ENCODE measurements at places on chromosomes 7 and 10.
A peak's percentile ranks its signal among the peaks of the same experiment; 100 is the strongest.

GRCh38 chr10:31426401-31426800 lies 107.4 kb downstream of the ZEB1 start:
- H3K27ac ChIP-seq: peak overlapping the region; percentile 58
- H3K27me3 ChIP-seq: no peaks in the 10 kb centered on the region
- H3K36me3 ChIP-seq: peaks cover 19% of the 10 kb centered on the region
- H3K4me3 ChIP-seq: peak overlapping the region; percentile 24
- DNase-seq: no peak
- H3K4me1 ChIP-seq: peaks cover 33% of the 10 kb centered on the region

GRCh38 chr10:24394461-24395190 lies 185.7 kb downstream of the KIAA1217 start:
- no peak overlapping the region for H3K4me3 ChIP-seq
- peaks cover 3% of the 10 kb centered on the region for H3K27me3 ChIP-seq
- no peak for DNase-seq
- H3K27ac ChIP-seq: no peak overlapping the region

DNA sequence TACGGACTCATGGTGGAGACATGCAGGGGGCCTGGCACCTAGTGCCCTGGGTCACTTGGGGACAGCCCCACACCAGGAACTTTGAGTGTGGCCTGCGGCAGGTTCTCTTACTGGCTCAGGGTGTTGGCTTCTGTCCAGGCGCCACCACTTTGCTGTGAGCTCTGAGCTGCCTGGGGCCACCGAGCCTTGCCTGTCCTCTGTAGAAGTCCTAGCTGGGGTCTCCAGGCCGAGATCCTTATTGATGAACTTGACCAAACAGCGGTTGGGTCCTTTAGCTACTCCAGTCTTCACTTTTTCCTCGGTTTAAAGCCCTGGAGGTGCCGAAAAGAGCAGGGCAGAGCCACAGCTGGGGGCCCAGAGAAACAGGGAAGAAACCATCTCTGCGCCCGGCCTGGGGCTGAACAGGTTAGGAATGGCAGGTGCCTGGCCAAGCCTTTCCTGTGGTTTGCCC lies 41.3 kb downstream of the ZNF467 start:
- peaks cover 16% of the 10 kb centered on the region for H3K4me1 ChIP-seq
- DNase-seq: no peak
- H3K27ac ChIP-seq: no peak overlapping the region
- peaks cover 10% of the 10 kb centered on the region for H3K36me3 ChIP-seq
- no peak overlapping the region for H3K4me3 ChIP-seq

DNA sequence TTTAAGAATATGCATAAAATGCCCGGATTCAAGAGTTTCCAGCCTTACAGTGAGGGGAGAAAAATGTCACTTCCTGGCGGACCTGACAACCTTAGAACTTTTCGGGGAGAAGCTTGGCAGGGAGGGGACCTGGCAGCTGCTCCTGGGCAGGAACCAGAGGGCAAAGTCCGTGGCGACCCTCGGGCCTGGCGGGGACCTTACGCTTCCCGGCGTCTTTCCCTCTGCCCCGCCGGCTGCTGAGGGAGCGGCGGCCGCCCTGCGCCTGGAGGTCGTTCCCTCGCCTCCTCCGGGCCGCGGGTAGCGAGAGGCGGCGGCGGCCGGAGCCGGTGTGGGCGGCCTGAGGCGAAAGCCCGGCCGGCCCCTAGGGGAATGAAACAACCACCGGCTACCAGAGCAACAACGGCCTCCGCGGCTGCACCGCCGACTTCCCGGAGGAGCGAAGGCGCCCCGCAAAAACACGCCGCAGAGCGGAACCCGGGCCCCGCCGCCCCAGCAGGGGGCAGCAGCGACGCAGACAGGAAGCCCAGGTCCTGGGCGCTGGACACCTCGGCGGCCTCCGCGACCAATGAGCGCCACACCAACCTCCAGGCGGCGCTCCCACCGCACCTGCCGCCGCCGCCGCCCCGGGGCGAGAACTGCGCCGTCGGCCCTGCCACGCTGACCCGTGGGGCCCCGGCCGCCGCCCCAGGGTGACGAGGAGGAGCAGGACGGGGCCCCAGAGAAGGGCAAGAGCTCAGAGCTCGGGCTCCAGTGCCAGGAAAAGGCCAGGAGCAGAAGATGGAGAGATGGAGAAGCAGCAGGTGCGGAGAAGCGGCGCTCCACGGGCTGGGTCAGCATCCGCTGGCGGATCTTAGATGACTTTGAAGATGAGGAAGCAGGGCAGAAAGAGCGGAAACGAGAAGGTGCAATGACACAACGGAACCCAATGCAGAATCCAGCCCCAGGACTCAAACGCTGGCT lies 10.5 kb upstream of the ACSM6 start:
- no peaks in the 10 kb centered on the region for H3K36me3 ChIP-seq
- peak; percentile 78 for DNase-seq
- peaks cover 4% of the 10 kb centered on the region for H3K4me1 ChIP-seq
- peak overlapping the region; percentile 62 for H3K27ac ChIP-seq
- no peaks in the 10 kb centered on the region for H3K27me3 ChIP-seq

DNA sequence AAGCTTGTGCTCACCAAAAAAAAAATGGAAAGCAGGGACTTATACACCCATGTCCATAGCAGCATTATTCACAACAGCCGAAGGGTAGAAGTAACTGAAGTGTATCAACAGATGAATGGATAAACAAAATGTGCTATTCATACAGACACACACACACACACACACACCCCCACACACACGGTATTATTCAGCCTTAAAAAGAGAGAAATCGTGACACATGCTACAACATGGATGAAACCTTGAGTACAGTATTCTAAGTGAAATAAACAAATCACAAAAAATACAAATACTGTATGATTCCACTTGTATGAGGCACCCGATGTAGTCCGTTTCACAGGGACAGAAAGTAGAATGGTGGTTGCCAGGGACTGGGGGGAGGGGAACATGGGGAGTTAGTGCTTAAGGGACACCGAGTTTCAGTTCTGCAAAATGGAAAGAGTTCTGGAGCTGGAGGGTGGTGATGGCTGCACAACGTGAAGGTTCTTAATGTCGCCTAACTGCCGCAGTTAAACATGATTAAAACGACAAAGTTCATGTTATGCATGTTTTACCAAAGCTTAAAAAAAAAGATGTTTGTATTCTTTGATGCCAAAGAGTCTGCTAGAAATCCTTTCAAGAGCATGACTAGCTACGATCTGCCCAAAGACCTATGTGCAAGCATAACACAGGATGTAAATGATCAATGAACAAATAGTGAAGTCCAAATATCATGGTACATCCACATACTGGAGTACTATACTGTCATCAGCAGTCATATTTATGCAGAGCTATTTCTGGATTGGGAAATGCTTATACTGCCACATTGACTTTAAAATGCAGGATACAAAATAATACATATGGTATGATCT lies 7.2 kb downstream of the TNS3 start:
- peak overlapping the region; percentile 75 for H3K4me3 ChIP-seq
- H3K27me3 ChIP-seq: no peaks in the 10 kb centered on the region
- H3K4me1 ChIP-seq: peaks cover 58% of the 10 kb centered on the region
- H3K27ac ChIP-seq: peak overlapping the region; percentile 69
- DNase-seq: peak; percentile 70

- H3K4me1 ChIP-seq: peaks cover 35% of the 10 kb centered on the region
- H3K27ac ChIP-seq: peak overlapping the region; percentile 64
- H3K27me3 ChIP-seq: peaks cover 50% of the 10 kb centered on the region
Measured at GRCh38 chr7:101173752-101174244, 6.3 kb downstream of the NAT16 start.

DNA sequence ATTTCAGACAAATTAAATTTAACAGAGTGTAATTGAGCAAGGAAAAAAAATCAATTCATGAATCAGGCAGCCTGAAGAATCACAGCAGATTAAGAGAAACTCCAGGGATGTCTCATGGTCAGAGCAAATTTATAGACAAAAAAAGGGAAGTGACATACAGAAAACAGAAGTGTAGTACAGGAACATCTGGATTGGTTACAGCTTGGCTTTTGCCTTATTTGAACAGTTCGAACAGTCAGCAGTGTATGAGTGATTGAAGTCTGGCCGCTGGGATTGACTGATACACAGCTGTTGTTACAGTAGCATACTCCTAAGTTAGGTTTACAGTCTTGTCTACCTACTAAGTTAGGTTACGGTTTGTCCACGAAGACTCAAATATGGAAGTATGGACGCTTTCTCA lies 255.3 kb downstream of the HPSE2 start:
- H3K27me3 ChIP-seq: peaks cover 3% of the 10 kb centered on the region
- no peak overlapping the region for H3K4me3 ChIP-seq
- no peaks in the 10 kb centered on the region for H3K4me1 ChIP-seq
- DNase-seq: no peak
- H3K27ac ChIP-seq: no peak overlapping the region

- no peaks in the 10 kb centered on the region for H3K4me1 ChIP-seq
- H3K4me3 ChIP-seq: no peak overlapping the region
- no peaks in the 10 kb centered on the region for H3K36me3 ChIP-seq
- DNase-seq: no peak
Measured at GRCh38 chr10:10613656-10614244, 403.9 kb upstream of the CELF2 start.

DNA sequence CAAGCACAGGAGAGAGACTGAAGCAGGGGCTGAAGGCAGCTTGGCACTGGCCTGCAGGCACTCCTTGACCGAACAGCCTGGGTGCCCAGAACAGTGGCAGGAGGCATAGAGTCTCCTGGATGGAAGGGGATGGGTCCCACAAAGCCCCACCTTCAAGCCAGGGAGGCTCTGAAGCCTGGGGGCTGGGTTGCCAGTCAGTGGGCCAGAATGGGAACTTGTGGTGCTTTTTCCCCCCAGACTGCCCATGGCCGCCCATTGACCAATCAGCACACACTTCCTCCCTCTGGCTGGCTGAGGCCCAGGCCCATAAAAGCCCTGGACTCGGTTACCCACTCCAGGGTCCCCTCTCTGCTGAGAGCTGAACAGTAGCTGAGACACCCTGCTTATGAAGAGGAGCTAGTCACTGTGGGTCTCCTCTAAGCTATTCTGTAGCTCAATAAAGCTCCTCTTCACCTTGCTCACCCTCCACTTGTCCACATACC lies 109.6 kb downstream of the ELAPOR2 start:
- H3K4me1 ChIP-seq: peaks cover 23% of the 10 kb centered on the region
- peaks cover 2% of the 10 kb centered on the region for H3K27me3 ChIP-seq
- H3K4me3 ChIP-seq: peak overlapping the region; percentile 39
- no peak for DNase-seq
- peak overlapping the region; percentile 82 for H3K27ac ChIP-seq

DNA sequence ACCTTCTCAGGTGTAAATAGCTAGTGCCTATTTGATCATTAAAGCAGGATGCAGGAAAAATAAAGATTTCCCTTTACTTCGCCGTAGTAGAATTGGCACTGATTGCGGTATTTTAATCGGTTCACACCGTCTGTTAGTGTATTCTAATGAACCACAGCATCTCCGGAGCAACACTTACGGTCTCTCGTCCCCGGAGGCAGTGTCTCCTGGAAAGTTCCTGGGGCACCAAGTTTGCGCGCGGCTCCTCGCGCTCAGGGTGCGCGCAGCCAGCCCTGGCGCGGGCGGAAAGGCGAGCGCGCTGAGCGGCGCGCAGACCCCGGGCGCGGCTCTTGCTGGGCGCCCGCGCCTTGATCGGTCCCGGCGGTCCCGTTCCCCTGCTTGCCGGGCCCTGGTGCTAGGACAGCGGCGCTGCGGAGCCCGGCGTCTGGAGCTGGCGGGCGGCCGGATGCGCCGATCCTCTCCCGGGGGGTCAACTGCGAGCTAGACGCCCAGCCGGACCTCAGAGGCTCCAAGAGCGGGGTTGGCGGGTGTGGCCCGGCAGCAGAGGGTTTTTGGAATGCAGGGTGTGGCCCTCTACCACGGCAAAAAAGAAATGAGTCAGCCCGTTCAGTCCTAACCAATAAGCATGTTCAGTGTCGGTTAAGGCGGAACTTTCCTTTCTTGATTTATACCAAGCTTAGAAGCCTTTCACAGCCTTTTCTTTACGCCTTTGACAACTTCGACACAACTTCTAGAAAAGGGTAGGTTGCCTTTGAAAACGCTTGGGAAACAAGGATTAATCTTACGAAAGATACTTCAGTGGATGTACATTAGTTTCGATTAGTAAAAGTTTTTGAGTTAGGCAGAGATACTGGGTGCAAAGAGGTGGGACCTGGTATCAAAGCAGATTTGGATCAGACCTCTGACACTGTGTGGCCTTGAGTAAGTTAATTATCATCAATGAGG lies 166.8 kb upstream of the ASAH2 start:
- H3K27ac ChIP-seq: peak overlapping the region; percentile 87
- no peaks in the 10 kb centered on the region for H3K27me3 ChIP-seq
- H3K4me3 ChIP-seq: peak overlapping the region; percentile 93
- DNase-seq: peak; percentile 16
- H3K36me3 ChIP-seq: peaks cover 3% of the 10 kb centered on the region

GRCh38 chr7:84553711-84554110 lies 359.1 kb upstream of the SEMA3A start:
- no peaks in the 10 kb centered on the region for H3K4me1 ChIP-seq
- no peak overlapping the region for H3K4me3 ChIP-seq
- H3K36me3 ChIP-seq: no peaks in the 10 kb centered on the region
- no peaks in the 10 kb centered on the region for H3K27me3 ChIP-seq

DNA sequence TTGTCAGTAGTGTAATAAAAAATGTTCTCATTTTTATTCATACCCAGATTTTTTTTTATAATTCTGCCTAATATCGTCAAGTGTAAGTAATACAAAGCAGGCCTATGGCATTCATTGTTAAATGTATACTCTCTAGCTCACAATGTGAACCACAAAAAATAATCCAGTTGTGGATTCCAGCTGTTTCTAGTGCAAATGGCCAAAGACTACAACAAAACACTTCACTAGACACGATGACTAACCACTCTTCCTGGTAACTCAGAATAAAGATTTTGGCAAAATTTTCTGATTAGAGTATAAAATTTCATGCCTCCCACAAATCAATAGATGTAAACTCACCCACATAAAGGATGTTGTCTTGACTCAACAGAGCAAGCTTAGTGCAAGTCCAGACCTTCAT lies 396.6 kb downstream of the DGKB start:
- H3K4me3 ChIP-seq: no peak overlapping the region
- no peak overlapping the region for H3K27ac ChIP-seq

DNA sequence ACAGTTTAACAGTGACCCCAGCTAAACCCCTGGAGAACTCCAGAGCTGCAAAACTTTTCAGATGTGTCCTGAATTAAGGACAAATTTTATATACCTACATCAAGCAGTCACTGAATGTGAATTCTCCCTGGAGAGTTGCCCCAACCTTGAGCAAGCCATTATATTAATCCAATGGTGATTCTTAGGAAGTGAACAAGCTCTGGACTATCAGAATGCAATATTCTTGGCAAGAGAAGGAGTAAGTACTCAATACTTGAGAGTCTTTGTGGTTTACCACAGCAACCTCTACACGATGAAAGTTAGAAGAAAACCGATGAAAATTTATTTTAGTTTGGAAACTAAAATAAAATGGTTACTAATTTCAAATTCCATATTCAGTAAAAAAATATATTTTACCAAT lies 19.3 kb upstream of the ZNF365 start:
- no peaks in the 10 kb centered on the region for H3K4me1 ChIP-seq
- no peak for DNase-seq
- H3K4me3 ChIP-seq: no peak overlapping the region

- no peak overlapping the region for H3K27ac ChIP-seq
- no peaks in the 10 kb centered on the region for H3K36me3 ChIP-seq
- no peaks in the 10 kb centered on the region for H3K27me3 ChIP-seq
- no peak for DNase-seq
- H3K4me3 ChIP-seq: no peak overlapping the region
Measured at GRCh38 chr7:78985509-78985908, 468.0 kb downstream of the MAGI2 start.

Measured in memory B cell (primary cell).